ENCODE measurements at places on chromosomes 13 and 19. TPM values are rescaled to one million over a fixed set of nuclear protein-coding genes. Genes with fewer than 3 reads are reported as not detected.

DNA sequence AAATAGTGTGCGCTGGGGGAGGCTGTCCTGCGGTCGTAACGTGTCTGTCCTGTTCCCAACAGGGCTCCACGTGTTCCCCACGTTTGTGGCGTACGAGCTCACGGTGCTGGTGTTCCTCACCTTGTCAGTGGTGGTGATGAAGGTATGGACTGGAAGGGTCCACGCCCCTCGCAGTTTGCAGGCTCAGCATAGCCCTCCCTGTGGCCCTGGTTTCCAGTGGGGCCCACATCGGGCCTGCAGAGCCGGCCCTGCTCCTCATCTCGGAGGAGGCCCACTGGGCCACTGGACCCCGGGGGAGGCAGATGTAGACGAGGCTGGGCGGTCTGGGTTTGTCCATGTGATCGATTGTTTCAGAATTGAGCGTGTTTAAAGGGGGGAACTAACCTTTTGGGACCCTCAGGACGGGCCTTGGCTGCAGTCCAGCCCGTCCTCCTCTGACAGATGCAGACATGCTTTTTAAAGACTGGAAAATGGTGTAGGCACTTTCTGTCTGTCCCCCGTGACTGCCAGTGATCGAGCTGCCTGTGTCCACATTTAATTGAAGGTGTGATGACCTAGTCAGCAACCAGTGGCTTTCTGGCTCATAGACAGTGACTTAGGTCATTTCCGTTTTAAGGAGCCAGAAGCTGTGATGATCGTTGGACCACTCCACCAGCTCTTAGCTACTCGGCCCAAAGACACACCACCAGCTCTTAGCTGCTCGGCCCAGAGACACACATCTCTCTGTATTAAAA lies 37.1 kb upstream of the TFDP1 start:
- DNase-seq = no peak

- DNase-seq = peak; percentile 71
These were observed at the start of gene ZNF865 for GRCh38 chr19:55605637-55606470. Gene ZNF865 (plus strand): TSS chr19:55605647. CDS start chr19:55613619, 7,972 bp downstream.

- DNase-seq = no peak
These were observed 1210.1 kb upstream of the SPRY2 start for GRCh38 chr13:81551036-81551435.

The PEAK3 gene
- total RNA-seq = 1.0 TPM

GRCh38 chr19:47305309-47305751 lies 4.3 kb upstream of the C5AR1 start:
- peak; percentile 53 for DNase-seq

GRCh38 chr19:18017275-18018083 lies 9.5 kb downstream of the ARRDC2 start:
- no peak for DNase-seq

The CGB8 gene
- not detected for total RNA-seq

- no peak for DNase-seq
These were observed 37.9 kb upstream of the UBL3 start for GRCh38 chr13:29888306-29888705.

DNA sequence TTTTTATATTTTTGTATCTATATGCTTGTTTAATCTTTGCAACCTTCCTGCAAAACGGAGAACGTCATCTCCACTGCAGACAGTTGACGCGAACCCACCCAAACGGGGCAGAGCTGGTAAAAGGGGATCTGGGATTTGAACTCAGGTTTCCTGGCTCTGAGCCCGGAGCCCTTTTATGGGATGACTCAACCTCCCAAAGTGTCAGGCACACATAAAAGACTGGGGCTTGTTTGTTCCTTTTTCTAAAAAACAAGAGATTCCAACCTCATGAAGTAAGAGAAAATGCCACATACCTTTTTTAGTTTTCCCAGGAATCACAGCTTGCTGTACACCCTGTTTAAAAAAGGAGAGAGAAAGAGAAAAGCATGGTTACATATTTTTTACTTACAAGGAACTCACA lies 78.9 kb downstream of the GADD45B start:
- no peak for DNase-seq

The KIR3DL1 gene
- not detected for total RNA-seq

The TUBB4A gene
- 1.8 TPM for total RNA-seq

- peak; percentile 73 for DNase-seq
These were observed 7.5 kb upstream of the SBNO2 start for GRCh38 chr19:1181606-1182005.

DNA sequence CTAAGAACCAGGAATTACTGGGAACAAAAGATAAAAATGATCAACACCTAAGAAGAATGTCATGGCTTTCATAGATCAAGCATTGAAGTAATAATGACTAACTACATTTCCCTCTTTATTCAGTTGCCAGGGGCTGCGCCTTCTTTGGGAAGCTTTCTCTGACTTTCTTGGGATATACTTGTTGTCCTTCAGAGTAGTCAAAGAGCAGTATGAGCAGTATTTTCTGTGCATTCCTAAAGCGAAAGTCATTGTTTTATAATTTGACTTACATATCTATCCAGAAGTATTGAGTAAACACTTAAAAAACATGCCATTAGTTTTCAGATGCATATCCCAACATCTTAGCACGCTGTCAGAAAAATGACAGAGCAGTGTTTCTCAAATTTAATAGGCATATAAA lies 2412.4 kb downstream of the PCDH9 start:
- no peak for DNase-seq

DNA sequence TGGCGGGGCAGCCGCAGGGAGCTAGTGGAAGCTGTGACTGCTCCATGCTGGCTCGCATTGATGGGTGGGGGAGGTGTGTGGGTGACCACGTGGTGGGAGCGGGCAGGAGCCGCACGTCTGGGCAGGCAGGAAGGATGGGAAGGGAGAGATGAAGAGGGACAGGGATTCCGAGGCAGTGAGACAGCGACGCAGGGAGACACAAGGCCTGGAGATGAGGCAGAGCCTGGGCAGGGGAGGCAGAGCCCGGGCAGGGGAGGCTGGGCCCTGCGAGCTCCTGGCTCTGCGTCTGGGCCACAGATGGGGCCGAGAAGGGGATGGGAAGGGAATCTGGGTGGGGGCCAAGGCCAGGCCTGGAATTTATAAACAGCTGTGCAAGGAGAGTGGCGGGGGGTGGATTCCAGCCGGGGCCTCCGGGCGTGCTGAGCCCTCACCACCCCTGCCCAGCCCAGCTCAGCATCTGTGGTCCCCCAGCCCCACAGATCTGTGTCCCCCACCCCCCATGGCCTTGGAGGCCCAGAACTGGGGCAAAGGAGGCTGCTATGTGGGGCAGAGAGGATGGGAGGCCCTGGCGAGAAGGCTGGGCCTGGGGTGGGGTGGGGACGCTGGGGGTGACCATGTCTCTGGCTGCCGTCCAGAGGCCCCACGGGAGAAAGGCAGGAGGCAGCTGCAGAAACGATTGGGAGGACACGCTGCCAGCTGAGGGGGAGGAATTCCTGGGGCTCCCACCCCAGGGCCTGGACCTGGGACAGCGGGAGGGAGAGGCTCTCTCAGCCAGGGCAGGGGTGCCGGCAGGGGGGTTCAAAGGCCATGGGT lies 6.0 kb downstream of the EHD2 start:
- DNase-seq = peak; percentile 87

The NCAN gene
- not detected for total RNA-seq

DNA sequence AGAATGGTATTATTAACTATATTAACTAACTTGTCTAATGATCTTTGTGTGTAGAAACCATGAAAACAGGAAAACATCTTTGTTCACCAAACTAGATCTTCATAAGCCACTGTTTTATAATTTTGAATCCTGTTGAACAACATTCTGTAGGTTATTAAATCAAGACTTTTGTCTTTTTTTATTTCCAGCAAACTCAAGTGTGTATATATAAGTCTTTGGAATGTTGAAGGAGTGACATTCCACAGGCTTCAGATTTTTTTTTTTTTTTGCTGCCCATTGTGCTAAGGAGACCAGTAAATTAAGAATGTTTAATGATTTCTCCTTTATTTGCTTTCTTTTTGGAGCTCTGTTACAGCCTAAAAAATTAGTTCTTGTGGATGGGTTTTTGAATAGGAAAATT lies 89.6 kb downstream of the LMO7 start:
- no peak for DNase-seq

DNA sequence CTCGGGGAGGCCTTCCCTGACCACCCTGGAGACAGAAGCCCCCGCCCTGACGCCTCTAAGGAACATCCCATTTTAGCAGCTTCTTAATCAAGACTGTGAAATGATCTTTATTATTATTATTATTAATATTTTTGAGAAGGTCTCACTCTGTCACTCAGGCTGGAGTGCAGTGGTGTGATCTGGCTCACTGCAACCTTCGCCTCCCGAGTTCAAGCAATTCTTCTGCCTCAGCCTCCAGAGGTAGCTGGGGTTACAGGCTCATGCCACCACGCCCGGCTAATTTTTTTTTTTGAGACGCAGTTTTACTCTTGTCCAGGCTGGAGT lies 3.6 kb upstream of the DAND5 start:
- no peak for DNase-seq

The OR4F17 gene
- total RNA-seq = not detected

The REEP6 gene
- total RNA-seq = 80.5 TPM

- peak; percentile 63 for DNase-seq
These were observed 1.1 kb downstream of the GYS1 start for GRCh38 chr19:48991873-48992580.

DNA sequence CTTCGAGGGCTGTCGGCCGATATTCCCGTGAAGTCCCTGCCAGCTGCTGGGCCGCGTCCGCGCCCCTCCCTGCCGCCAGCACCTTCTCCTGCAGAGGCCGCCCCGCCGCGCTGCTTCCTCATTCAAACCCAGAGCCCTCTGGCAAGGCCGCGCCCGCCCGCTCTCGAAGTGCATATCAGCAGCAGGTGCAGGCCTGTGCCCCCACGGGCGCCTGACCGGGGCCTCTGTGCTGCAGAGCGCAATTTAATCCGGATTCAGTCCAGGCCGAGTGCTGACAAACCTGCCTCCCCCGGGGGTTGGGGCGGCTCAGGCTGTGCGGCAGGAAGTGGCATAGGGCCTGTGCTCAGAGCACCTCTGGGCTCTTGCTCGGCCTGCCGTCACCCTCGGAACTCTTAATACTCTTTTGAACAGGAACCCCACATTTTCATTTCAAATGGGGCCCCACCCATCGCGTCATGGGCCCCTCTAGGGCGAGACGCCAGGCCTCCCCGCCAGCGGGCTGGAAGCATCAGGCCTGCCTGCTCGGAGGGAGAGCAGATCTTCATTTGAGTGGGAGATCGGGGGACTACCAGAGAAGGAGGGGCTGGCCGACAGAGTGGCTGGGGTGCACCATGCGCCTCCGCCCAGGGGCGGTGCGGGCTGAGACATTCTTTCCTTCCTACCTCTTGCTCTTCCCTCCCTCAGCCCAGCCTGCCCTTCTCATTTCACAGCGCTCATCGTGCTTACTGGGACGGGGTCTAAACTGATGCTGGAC lies 125.7 kb downstream of the TNFRSF19 start:
- peak; percentile 25 for DNase-seq

The HCN2 gene
- total RNA-seq = 0.40 TPM

The MEIS3 gene
- 5.7 TPM for total RNA-seq

GRCh38 chr19:2332341-2333026 lies 4.0 kb downstream of the SPPL2B start:
- no peak for DNase-seq

The CRX gene
- total RNA-seq = not detected

- peak; percentile 22 for DNase-seq
These were observed 651 bp downstream of the GAPDHS start for GRCh38 chr19:35533822-35534392.

DNA sequence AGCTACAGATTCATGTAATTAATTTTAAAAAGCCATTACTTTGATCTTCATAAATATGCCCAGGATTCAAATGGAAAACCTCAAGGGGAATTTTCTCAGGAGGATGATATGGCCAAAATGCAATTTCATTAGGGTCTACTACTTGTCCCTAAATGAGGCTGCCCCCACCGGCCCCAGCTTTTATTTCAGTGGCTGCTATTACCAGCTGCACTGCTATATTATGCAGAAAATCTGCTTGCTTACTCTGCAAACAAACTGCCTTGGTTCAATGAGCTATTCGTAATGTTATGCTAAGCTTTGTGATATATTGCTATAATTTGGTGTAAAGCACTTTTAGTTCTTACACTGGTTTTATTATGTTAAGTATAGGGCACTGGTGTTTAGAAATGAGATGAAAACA lies 137.3 kb upstream of the TMTC4 start:
- DNase-seq = no peak

GRCh38 chr13:59399513-59399912 lies 764.2 kb downstream of the DIAPH3 start:
- no peak for DNase-seq

The PRODH2 gene
- total RNA-seq = 0.46 TPM

The LIPE gene
- total RNA-seq = 20.9 TPM

The CERS4 gene
- total RNA-seq = 20.7 TPM

The CAPN12 gene
- 206 TPM for total RNA-seq

The ZNF536 gene
- 1.4 TPM for total RNA-seq

- no peak for DNase-seq
These were observed 99.8 kb upstream of the GJB6 start for GRCh38 chr13:20331949-20332348.

GRCh38 chr13:52903320-52903719 lies 54.9 kb upstream of the PCDH8 start:
- no peak for DNase-seq

DNA sequence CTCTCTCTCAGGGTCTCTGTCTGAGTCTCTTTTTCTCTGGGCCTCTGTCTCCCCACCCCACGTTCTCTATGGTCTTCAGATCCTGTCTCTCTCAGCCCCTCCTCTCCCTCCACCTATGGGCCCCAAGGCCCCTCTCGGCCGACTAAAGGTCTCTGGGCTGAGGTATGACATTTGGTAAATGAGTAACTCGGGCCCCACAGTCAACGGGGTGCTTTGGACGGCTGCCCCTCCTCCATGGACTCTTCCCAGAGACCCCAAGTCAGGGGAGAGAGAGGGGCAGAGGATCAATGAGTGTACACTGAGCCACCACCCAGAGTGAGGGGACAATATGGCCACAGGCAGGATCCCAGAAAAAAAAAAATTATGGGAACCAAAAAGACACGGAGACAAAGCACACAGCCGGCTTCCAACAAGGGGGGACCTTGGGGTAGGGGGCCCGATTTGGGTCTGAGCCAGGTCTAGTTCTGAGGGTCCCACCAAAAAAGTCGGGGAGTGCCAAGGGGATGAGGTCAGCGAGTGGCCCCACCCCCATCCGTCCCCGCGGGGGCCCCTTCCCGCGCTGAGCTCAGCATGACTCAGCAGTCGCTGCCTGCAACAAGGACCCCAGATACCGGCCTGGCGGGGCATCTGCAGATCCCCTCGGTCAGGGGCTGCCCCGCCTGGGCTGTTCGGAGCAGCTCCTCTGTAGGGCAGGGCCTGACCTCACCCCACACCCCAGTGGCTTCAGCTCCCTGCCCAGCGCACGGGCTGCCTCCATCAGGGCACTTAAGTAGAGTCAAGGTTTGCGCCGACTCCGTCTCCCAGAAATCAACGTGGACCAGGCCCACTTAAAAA lies 1.5 kb upstream of the FTL start:
- DNase-seq = peak; percentile 74

The ZNF880 gene
- total RNA-seq = 18.6 TPM

All from mucosa of gallbladder (tissue), 1 donor.